Activated CD8-positive, alpha-beta memory T cell treated with anti-CD3 and anti-CD28 coated beads for 48 hours (primary cell): ENCODE measurements at places on chromosomes 5 and 9.
A peak's percentile ranks its signal among the peaks of the same experiment; 100 is the strongest.

GRCh38 chr5:154610321-154611154 is 132.5 kb upstream of the HAND1 start:
- DNase-seq = peak; percentile 44

GRCh38 chr5:1961304-1961946 is 78.7 kb upstream of the IRX4 start:
- DNase-seq = no peak

GRCh38 chr5:89604342-89604741 is 721.4 kb upstream of the MEF2C start:
- no peak for DNase-seq

GRCh38 chr5:117652036-117652957 is 1077.7 kb upstream of the SEMA6A start:
- DNase-seq = no peak

- no peak for DNase-seq
These were observed 44.0 kb downstream of the PTCD2 start for GRCh38 chr5:72364171-72364570.

DNA sequence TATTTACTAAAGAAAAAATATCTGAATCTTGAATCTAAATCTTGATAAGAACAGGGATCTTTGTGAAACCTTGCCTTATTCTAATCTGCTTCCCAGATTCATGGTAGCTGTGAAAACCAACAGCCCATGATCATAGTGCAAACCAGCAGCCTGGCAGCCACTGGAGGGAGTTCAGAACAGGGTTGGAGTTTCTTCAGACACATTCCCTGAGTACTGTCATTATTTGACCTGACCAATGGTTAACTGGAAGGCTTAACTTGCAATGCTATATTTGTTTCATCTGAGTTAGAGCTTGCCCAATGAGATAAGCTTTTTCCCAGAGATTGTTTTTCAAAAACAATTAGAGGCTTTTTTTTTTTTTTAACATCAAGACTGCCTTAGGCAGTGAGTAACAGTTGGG is 47.8 kb downstream of the LOX start:
- DNase-seq = no peak

GRCh38 chr9:23088932-23089364 is 642.3 kb downstream of the DMRTA1 start:
- no peak for DNase-seq

DNA sequence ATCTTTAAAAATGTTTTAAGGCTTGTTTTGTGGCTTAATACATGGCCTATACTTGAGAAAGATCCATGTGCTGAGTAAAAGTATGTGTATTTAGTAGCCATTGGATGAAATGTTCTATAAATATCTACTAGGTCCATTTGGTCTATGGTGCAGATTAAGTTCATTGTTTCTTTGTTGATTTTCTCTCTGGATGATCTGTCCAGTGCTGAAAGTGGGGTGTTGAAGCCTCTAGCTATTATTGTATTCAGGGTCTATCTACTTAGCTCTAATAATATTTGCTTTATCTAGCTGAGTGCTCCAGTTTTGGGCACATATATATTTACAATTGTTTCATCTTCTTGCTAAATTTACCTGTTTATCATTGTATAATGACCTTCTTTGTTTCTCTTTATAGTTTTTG is 272.2 kb upstream of the NR4A3 start:
- DNase-seq = no peak

DNA sequence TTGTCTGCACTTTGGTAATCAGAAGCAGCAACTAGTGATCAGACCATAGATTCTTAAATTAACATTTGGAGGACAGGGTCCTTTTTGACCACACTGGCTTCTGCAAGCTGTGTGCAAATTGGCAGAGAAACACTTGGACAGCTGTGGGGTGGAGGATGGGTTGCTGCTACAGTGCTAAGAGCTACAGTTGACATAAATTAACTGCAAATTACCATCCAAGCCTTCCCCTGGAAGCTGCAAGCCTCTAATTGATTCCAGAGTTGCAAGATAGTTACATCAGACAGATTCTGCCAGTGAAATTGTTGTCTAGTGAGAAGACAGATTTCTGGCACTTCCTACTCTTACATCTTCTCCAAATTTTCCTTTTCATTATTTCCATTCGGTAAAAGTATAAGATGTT is 517.7 kb downstream of the DIRAS2 start:
- no peak for DNase-seq

GRCh38 chr5:42641336-42642005 is 115.1 kb upstream of the CCDC152 start:
- no peak for DNase-seq

DNA sequence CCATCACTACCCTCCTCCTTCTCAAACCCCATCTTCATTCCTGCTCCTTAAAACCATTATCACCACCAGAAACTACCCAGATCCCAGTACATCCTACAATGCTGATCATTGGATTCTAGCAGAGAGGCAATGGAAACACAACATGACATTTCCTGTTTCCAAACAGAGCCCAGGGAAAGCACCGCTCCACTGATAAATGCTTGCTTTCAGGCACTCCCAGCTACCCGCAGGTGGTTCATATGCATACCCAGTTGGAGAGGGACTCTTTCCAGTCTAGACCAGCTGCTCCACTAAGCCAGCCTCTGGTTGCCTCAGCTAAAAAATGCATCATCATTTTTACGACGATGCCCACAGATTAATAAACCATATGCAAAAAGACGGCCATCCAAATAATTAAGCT is 39.2 kb upstream of the ACO1 start:
- DNase-seq = no peak

DNA sequence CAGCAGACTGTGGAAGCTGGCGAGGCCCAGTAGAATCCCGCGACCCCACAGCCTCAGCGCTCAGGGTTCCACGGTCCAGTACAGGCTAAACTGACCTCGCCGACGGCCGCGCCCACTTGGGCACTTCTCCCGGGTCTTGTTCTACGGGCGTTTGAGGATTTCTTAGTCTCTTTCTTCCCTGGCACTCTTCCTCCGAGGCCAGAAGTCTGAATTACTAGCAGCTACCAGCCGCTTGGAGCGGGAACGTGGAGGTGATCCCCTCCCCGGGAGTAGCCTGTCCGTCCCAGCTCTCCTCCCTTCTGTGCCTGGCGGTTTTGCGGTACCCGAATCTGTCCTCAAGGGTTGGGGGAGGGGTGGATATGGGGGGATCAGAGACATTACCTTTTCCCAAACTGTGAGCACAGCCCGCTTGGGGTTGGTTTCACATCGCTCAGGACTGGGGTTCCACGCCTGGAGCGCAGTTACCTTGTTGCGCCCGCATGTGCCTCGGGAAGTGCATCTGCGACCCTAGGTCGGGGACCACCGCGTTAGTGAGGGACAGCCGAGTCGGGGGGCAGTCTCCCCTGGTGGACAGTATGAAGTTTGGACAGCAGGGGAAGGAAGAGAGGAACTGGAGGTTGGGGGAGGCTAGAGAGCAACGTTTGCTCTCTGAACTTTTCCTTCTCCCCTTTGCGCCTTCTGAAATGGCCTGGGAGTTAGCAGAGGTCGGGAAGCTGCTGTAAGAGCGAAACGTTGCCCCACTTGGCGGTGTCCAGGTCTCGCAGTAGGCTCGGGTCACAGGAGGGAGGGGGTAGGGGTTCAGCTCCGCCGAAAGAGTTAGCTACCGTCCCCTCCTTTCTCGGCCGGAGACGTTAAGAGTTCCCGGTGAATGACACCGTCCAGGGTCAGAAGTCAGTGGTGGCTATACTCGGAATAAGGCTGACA is 190.8 kb downstream of the MEF2C start:
- DNase-seq = no peak

GRCh38 chr5:148911386-148911785 is 85.0 kb downstream of the ADRB2 start:
- DNase-seq = no peak

- DNase-seq = no peak
These were observed 86.7 kb upstream of the TAS2R1 start for GRCh38 chr5:9716838-9717281.
